ENCODE measurements at places on chromosomes 12 and 14. TPM values are rescaled to one million over a fixed set of nuclear protein-coding genes. Genes with fewer than 3 reads are reported as not detected.

- DNase-seq: no peak
Measured at GRCh38 chr12:6569312-6569711, 1.2 kb upstream of the NOP2 start.

- DNase-seq: no peak
Measured at GRCh38 chr12:3378655-3379054, 112.3 kb upstream of the PRMT8 start.

TCTN2 gene
- 8.8 TPM for total RNA-seq

RNASE7 gene
- total RNA-seq: 33.3 TPM

KRT6C gene
- total RNA-seq: 8.7 TPM

Data from mammary epithelial cell (primary cell).